ENCODE measurements at places on chromosomes 11 and 22. TPM values are rescaled to one million over a fixed set of nuclear protein-coding genes. Genes with fewer than 3 reads are reported as not detected.
A peak's percentile ranks its signal among the peaks of the same experiment; 100 is the strongest.

DNA sequence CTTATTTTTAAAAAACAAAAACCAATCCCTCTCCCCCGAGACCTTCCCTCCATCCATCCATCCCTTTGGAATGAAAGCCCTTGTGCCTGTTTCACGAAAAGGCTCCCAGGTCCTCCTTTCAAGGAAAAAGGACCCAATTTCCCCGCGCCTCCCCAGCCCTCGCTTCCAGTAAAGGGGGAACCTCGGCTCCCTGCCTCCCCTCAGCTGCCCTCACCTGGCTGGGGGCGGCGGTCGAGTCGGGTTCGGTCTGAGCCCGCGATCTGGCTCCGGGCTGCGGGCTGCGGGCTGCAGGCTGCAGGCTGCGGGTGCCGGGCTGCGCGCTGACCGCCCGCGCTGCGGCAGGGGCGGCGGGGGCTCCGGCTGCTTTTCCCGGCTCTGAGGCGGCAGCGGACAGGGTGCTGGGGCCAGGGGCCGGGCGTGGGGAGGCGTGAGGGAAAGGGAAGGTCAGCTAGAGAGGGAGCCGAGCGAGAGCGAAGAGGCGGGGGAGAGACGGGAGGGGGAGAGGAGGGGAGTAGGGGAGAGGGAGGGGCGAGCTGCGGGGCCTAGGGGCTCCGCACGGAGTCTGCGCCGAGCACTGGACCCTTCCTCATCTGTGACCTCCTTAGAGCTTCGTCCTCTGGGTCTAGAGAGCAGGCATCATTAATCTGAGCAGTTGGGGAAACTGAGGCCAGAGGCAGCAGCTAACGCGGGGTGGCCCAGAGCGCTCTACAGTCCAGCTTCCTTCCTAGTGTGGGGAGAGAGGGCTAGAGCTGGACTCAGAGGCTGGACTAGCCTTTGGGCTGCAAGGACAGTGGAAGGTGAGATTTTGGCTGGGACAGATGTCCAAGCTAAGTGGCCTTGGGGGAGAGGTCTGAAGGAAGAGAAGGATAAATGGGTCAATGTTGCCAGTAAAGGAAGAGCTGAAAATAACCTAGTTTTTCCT lies at the start of gene C1QTNF4:
Gene C1QTNF4 (minus strand): TSS at position 478 of the 922 bp plus-strand sequence. CDS start 3,601 bp downstream, outside the sequence.
- DNase-seq, result no peak

OR51B4 gene
- 0.57 TPM for total RNA-seq

DNA sequence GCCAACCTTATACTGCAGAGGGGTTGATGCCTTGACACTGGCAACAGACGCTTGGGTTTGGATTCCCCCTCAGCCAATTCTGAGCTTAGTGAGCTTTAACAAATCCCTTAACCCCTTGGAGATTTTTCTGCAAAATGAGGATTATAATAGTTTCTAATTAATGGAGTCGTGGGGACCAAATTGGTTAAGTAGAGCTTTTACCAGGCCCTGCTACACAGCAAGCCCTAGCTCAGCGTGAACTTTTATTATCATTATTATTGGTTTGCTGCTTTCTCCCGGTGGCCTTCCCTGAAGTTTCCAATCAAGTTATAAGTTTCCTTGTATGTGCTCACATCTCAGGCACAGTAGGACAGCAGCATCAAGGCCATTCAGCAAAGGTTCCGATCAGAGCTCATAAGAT lies 156.6 kb upstream of the GUCY1A2 start:
- no peak for DNase-seq

DNA sequence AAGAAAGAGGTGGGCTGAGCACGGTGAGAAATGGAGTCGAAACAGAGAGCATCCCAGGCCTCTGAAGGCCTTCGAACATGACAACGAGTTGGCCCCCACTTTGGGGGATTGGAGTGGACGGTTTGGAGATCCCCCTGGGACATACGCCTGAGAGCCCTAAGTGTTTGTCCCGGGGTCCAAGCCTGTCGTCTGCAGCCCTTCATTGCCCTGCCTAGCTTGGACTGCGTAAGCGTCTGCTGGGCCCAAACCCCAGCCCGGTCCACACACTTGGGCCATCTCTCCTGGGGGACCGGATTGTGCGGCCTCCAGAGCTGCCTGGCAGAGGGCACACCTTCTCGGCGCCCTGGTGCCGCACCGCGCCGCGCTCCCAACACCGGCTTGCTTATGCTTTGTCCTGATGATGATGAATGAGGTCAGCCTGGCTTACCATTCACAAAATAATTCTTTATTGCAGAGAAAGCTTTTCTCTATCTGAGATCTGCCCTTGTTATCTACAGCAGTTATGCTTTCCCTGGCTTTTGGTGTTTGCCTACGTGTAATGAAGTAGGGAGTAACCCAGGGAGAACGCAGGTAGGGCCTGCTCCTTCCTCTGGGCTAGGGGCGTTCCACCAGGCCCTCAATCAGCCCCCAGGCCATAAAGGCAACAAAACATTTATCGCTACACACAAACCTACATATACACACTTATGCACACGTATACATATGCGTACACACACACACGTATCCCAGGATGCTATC lies 85.9 kb upstream of the PPARA start:
- DNase-seq, result no peak

GRCh38 chr22:44930016-44930710 lies 79.6 kb downstream of the PHF21B start:
- no peak for DNase-seq

DNA sequence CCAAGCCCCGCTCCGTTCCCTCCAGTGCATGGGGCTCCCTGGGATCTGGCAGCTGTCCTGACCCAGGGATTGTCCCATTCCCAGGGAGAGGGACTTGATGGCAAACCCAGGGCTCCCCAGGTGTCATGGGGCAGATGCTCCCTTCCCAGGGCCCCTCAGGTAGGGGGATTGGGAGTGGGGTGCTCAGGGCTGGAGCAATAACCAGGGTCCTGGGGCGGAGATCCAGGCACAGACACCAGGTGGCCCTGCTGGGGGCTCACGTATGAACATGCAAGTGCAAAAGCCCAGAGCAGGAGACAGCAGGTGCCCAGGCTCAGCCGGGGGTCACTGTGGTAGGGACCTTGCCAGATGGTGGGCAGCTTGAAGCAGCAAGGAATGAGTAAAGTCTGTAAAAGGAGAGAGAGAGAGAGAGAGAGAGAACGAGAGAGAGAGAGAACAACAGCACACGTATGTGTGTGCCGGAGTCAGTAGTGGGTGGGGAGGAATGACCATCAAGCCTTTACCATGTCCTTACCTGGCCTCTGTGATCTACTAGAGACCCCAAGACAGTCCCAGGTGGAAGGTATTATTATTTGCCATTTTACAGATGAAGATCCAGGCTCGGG lies 19.3 kb upstream of the MPPED1 start:
- no peak for DNase-seq

DNA sequence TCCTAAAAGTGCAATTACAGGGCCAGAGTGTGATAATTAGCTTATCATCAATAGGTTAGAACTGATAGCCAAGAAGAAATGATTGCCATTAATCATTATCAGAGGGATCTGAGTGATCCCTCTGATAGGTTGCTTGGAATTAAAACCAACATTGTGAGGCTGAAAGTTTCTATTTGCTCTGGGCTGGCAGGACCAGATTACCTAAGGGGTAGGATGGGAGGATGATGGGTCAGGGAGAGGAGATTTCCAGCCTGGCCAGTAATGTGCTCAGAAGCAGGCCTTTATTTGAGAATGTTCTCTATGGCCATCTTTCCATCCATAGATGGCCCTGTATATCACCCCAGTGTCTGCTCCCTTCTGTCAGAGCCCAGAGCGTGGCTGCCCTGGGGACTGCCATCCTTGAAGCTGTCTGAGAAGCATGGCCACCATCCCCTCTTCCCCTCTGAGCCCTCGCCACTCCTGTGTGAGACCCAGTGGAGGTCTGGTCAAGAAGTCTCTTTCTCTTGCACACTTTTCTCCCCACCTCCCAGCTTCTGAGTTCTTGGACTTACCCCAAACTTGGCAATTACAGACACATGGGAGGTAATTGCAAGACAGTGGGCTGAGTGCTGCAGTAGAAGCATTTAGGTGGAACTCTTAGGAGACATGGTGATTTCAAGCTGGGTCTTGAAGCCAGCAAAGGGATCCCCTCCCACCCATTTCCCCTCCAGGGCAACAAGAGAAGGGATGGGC lies 11.7 kb downstream of the PARVA start:
- no peak for DNase-seq

- DNase-seq, result no peak
Observed at GRCh38 chr11:10638316-10638925, 55.1 kb downstream of the IRAG1 start.

MMP1 gene
- not detected for total RNA-seq

DNA sequence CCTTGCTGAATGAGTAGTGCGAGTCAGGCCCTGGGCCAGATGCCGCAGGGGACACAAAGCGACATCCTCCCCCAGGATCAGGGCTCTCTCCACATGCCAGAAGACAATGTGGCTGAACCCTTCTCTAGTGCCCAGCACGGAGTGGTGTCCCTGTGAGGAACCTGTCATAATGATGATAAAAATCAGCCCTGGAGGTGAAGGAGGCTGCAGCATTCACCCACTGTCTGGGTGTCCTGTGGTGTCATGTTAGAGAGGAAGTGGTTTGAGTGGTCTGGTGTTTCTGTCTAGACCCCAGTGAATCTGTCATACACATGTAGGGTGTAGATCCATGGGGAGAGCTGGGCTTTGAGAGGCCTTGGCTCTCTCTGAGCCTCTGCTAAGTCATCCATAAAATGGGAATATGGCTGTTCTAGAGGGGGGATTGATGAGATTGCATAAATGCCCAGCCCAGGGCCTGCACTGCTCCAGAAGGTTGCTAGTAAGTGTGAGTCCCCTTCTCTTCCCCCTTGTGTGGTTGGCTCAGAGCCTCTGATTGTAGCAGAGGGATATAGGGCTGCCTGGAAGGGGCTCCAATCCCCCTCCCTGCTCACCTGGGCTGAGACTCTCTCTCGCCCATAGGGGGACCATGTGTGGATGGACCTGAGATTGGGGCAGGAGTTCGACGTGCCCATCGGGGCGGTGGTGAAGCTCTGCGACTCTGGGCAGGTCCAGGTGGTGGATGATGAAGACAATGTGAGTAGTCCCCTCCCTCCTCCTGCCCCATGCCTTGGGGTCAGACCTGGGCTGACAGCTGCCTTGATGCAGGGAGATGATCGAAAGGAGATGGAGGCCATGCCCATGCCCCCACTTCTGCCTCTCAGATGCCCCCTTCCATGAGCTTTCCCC lies 14.3 kb downstream of the MYO7A start:
- no peak for DNase-seq

TUBA8 gene
- 1.1 TPM for total RNA-seq

DEAF1 gene
- total RNA-seq, result 80.0 TPM

DNA sequence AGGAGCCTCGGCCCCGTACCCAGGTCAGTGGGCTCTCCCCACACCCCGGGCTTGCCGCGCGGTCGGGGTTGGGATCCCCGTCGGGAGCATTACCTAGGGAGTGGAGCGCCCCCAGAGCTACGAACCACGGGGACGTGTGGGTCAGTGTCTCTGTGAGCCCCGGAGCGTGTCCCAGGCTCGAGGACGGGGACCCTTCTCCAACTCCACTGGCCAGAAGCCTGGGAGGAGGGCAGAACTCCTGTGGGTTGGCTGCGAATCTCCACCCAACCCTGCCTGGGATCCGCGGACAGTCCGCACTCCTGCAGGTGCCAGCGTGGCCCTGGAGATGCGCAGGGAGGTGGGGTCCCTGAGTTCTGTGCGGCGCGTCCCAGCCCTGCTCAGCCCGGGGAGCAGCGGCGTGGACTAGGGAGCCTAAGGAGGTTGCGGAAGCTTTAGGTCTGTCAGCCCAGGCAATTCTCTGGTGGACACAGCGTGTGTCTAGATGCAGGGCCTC lies 346 bp downstream of the PPFIBP2 start:
- DNase-seq, result no peak

- DNase-seq, result peak; percentile 42
Observed at GRCh38 chr11:59754494-59754858, 700 bp upstream of the STX3 start.

MUC15 gene
- total RNA-seq, result not detected

SCO2 gene
- total RNA-seq, result not detected

- DNase-seq, result peak; percentile 74
Observed at GRCh38 chr11:65452806-65453490, 30.4 kb downstream of the NEAT1 start.

DNA sequence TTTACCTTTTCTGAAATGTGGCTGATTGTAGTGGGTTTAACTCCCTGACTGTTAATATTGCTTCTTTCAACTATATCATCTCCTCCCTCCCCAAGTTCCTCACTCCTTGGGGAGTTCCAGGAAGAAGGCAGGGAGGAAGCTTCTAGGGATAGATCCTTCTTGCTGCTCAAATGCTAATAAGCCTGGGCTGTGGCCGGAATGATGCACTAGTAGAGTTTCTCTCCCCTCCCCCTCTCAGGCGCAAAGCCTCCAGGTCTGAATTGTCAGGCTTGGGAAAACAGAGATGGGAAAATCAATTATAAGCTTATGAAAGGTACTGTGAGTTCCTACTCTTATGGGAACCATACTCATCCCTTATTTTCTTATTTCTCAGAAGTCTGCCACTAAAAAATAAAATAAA lies 30.8 kb downstream of the FEZ1 start:
- DNase-seq, result no peak

Data from cardiac muscle cell (in vitro differentiated cells and primary cell).